A549 treated with DMSO at 1 μM for 4 hours (cell line): ENCODE measurements at places on chromosomes 11 and 22. TPM values are rescaled to one million over a fixed set of nuclear protein-coding genes. Genes with fewer than 3 reads are reported as not detected.

RASL10A gene
- 0.10 to 0.46 TPM (median 0.28 TPM) in 4 of 5 replicates, not detected in the other for total RNA-seq

PATE3 gene
- total RNA-seq: not detected in 5 replicates

HSPB2 gene
- total RNA-seq: not detected in 5 replicates

LSP1 gene
- total RNA-seq: 0.73 to 3.1 TPM (median 1.8 TPM) in 5 replicates

FOLH1 gene
- total RNA-seq: not detected in 5 replicates

OR8B8 gene
- total RNA-seq: not detected in 5 replicates
